ENCODE measurements at places on chromosomes 3 and 15.
A peak's percentile ranks its signal among the peaks of the same experiment; 100 is the strongest.

GRCh38 chr15:42018306-42019224 lies 2.3 kb downstream of the PLA2G4E start:
- no peak for DNase-seq

GRCh38 chr15:90529371-90530249 lies at the start of gene CRTC3:
TSS of gene CRTC3 (plus strand) at chr15:90529923. CDS start at chr15:90530072, 149 bp downstream.
- DNase-seq: peak; percentile 45

DNA sequence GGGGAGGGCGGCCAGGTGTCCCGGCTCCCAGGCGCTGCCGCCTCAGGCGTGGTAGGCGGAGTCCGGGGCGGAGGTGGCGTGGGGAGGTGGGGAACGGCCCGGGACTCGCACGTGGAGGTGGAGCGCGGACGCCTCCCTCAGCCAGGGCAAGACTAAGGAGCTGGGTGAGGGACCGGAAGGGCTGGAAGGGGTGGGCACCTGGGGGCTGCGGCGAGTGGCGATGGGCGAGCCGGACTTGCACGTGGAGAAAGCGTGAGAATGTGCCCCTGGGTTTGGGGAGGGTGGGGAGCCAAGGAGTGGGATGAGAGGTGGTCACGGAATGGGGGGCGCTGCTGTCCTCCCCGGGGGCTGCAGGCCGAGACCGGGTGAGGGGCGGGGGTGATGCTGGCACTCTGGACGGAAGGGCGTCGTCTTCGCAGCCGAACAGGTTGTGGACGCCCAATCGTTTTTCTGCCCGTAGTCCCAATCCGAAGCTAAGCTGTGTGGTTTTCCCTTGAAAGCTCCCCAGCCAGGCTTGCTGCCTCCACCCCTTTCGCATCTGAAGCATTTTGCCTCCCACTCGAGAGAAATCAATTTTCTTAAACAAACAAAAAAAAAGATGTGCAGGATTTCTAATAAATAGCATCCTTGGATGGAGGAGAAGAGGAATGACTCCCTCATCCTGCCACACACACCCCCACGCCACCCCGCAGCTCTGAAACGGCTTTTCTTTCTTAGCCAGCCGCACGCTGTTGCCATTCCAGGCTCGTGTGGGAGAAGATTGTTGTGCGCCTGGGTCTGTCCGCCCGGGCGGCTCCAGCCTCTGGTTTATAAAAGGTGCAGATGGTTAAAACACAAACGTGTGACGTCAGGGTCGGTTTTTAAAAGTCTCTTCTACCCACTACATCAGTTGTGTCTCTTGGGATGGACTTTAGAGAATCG lies 62.5 kb upstream of the ANKRD28 start:
- no peak for DNase-seq

DNA sequence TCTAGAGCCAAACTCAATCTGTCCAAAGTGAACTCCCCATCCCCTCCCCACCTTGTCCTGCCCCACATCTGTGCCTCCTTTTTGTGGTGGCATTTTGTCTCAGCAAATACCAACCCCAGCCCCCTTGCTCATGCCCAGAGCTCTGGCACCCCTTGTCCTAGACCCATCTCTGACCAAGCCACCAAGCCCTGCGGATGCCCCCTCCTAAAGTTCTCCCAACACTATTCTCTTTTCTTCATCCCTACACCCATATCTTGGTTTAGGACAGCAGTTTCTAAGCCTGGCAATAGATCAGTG lies 17.7 kb downstream of the ACAA1 start:
- no peak for DNase-seq

- DNase-seq: no peak
Measured at GRCh38 chr15:67010898-67011616, 54.3 kb upstream of the SMAD3 start.

DNA sequence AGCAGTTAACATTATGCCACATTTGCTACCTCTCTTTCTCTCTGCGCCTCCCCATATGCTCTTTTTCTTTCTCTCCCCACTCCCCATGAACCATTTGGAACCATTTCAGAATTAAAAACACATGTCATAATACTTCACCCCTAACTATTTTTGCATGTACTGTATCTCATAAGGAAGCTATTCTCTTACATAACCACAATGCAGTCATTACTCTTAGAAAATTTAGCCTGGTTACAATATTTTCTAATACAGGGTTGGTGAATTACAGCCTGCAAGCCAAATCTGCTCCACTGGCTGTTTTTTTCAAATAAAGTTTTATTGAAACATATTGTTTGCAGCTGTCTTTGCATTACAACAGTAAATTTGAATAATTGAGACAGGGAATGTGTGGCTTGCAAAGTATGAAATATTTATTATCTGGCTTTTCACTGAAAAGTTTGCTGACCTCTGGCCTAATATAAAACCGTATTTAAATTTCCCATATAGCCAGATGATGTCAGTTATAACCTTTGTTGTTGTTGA lies 62.8 kb downstream of the SGO1 start:
- no peak for DNase-seq

All from T-cell (primary cell).